ENCODE measurements at places on chromosomes 7 and 10. TPM values are rescaled to one million over a fixed set of nuclear protein-coding genes. Genes with fewer than 3 reads are reported as not detected.

The GSTO2 gene
- 0.89 TPM for total RNA-seq

The LARP4B gene
- total RNA-seq, result 35.8 TPM

The NFE2L3 gene
- 0.44 TPM for total RNA-seq

The GRID2IP gene
- total RNA-seq, result 0.09 TPM

DNA sequence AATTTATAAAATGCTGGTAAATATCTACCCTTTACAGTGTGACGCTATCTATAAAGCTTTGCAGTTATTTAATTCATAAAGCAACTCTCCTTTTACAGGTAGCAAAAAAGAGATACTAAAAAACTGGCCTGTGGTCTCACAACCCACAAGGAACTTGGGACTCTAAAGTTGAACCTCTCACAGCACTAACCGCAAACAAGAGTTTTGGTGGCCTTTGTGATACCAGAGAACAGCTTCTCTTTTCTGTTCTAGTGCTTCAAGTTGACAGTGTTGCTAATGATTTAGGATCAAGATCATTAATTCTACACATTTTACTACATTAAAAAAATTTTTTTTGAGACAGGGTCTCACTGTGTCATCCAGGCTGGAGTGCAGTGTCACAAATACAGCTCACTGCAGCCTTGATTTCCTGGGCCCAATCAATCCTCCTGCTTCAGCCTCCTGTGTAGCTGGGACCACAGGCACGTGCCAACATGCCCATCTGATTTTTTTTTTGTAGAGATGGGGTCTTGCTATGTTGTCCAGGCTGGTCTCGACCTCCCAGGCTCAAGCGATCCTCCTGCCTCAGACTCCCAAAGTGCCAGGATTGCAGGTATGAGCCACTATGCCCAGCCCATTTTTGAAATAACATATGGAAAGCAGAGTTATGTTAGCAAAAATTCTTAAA is 56.0 kb upstream of the ST8SIA6 start:
- H3K4me1 ChIP-seq, result no peaks in the 10 kb centered on the region
- no peaks in the 10 kb centered on the region for H3K36me3 ChIP-seq
- DNase-seq, result no peak
- no peak overlapping the region for H3K27ac ChIP-seq
- no peak overlapping the region for H3K4me3 ChIP-seq

DNA sequence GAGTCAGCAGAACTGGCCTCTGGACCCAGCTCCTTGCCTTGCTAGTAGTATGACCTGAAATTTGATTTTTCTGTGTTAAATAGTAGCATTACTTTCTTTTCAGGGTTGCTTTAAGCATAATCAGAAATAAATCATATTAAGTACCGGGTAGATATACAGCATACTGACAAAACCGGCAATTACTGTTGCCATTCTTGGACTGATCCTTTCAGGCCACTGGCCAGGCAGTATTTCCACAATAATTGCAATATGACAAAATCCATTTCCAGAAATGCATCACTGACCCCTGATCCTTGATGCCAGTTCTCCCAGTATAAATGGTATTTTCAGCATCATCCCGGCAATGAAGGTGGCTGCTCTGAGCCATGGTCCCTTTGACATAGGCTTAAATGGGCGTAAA is 6.9 kb downstream of the LRIT1 start:
- H3K4me1 ChIP-seq, result no peaks in the 10 kb centered on the region
- H3K27me3 ChIP-seq, result peaks cover 4% of the 10 kb centered on the region
- DNase-seq, result no peak
- H3K36me3 ChIP-seq, result no peaks in the 10 kb centered on the region

- no peaks in the 10 kb centered on the region for H3K36me3 ChIP-seq
- H3K27me3 ChIP-seq, result no peaks in the 10 kb centered on the region
- peak; percentile 36 for DNase-seq
- H3K4me1 ChIP-seq, result no peaks in the 10 kb centered on the region
These were observed 78.7 kb upstream of the MKLN1 start for GRCh38 chr7:131249003-131249402.

DNA sequence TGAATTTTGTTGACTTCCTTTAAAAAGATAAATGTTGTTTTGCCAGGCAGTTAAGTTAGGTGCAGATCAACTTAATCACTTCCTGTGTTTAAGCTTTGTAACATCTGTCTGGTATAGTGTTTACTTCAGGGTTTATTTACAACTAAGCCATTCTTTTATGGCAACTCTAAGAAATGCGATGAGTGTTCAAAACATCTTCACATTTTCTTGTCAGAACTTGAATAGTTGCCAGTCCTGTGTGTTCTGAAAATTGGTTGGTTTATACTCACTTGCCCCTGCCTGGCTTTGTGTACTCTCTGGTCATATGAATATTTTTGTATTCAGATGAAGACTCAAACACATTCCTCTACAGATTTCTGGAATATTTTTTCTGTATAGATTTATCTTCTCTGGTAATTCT is 327.2 kb downstream of the MDFIC start:
- H3K36me3 ChIP-seq, result no peaks in the 10 kb centered on the region
- no peaks in the 10 kb centered on the region for H3K27me3 ChIP-seq
- DNase-seq, result no peak
- H3K27ac ChIP-seq, result no peak overlapping the region
- no peak overlapping the region for H3K4me3 ChIP-seq

GRCh38 chr10:132131581-132132420 is 54.9 kb upstream of the DPYSL4 start:
- no peak overlapping the region for H3K4me3 ChIP-seq
- peak overlapping the region; percentile 43 for H3K27ac ChIP-seq
- no peaks in the 10 kb centered on the region for H3K36me3 ChIP-seq

GRCh38 chr10:77237120-77237519 is 400.5 kb downstream of the KCNMA1 start:
- no peak overlapping the region for H3K27ac ChIP-seq
- no peak for DNase-seq
- peaks cover 6% of the 10 kb centered on the region for H3K4me1 ChIP-seq
- no peak overlapping the region for H3K4me3 ChIP-seq
- H3K27me3 ChIP-seq, result no peaks in the 10 kb centered on the region

DNA sequence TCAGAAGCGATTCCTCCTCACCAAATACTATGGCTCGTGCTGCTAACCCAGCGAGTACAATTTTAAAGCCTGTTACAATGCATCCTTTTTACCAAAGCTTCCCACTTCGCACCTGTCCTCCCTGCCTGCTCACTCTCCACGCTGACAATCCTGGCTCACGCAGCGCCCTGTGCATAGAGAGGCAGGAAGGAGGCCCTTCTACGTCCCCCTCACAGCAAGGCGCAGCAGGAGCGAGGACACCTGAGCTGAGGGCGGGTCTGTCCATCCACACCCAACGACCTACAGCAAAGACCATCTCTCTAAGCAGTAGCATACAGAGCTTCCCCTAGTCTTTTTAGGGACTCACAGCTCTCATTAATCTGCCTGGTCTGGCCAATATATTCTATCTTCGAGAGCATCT is 46.0 kb downstream of the MKI67 start:
- H3K27ac ChIP-seq, result no peak overlapping the region
- no peaks in the 10 kb centered on the region for H3K4me1 ChIP-seq
- no peaks in the 10 kb centered on the region for H3K27me3 ChIP-seq
- peaks cover 9% of the 10 kb centered on the region for H3K36me3 ChIP-seq
- no peak overlapping the region for H3K4me3 ChIP-seq

DNA sequence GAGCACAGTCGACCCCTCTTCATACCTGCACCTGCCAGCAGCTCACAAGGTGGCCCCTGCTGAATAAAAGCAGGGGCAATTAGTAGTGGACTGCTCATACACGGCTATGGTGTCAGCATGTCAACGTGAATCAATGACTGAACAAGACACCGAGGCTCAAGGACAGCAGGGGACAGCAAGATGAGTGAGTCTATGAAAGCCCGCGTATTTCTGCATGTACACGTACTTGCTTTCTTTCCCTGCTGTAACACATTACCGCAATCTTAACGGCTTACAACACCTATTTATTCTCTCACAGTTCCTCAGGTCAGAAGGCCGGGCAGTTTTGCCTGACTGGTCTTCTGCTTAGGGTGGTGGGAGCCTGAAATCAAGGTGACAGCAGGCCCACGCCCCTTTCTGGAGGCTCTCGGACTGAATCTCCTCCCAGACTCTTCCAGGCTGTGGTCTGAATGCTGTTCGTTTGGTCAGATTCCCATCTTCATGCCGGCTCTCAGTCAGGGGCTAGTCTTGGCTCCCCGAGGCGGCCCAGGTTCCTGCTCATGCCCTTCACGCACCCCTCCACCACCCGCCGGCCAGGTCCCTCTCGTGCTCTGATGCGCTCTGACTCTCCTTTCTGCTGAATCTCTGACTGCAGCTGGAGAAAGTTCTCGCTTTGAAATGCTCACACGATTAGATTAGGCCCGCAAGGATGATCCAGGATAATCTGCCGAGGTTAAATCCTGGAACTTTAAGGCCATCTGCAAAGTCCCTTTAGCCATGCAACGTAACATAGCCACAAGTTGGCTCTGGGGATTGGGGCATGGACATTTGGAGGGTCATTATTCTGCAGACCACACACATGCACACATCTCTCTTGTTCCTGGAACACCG is 7.8 kb upstream of the PPP2R2D start:
- peaks cover 51% of the 10 kb centered on the region for H3K27me3 ChIP-seq
- no peak overlapping the region for H3K4me3 ChIP-seq
- H3K4me1 ChIP-seq, result no peaks in the 10 kb centered on the region
- DNase-seq, result no peak
- no peak overlapping the region for H3K27ac ChIP-seq

DNA sequence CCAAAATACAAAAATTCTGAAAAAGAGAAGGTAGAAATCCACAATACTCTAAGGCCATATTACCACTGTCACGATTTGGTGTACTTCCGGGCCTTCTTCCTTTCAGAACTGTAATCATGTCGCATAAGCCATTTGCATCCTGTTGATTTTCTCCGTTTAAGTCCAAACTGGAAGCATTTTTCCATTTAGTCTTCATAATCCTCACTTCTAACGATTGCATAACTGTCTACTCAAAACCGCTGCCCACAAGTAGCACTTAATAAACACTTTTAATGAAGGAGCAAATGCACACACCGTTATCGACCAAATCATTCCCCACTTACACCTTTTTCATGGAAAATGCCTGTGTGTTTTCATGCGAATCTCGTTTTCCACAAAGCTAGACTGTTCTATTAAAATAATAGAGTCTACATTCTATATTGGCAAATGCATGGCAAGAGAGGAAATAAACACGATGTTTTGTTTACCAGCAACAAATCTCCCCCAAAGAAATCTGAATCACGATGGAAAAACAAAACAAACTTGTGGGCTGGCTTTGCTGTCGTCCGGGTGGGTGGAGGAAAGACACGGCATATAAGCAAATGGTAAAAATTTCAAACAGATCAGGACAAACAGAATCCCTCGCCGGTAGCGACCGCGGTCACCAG is 1.0 kb downstream of the ATE1 start:
- H3K27ac ChIP-seq, result peak overlapping the region; percentile 97
- peaks cover 11% of the 10 kb centered on the region for H3K36me3 ChIP-seq
- no peaks in the 10 kb centered on the region for H3K27me3 ChIP-seq
- H3K4me3 ChIP-seq, result peak overlapping the region; percentile 87
- DNase-seq, result peak; percentile 69
